ENCODE measurements at places on chromosomes 13 and 19.
A peak's percentile ranks its signal among the peaks of the same experiment; 100 is the strongest.

GRCh38 chr13:97023117-97023516 lies 28.8 kb upstream of the OXGR1 start:
- no peak for DNase-seq

DNA sequence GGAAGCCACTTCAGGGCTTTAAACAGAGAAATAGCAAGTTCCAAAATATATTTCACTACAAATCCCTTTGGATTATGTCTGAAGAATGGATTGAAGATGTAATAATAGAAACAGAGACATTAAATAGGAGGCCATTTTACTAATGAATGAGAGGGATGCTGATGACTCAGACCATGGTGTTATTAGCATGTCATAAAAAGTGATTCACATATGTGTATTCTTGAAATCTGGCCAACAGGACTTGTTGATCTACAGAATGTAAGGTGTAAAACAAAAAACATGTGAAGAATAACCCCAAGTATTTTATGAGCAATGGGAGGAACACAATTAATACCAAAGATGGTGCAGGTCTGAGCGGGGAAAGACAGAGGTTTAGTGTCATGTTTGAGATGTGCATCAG lies 873.7 kb downstream of the SLITRK5 start:
- DNase-seq, result no peak

DNA sequence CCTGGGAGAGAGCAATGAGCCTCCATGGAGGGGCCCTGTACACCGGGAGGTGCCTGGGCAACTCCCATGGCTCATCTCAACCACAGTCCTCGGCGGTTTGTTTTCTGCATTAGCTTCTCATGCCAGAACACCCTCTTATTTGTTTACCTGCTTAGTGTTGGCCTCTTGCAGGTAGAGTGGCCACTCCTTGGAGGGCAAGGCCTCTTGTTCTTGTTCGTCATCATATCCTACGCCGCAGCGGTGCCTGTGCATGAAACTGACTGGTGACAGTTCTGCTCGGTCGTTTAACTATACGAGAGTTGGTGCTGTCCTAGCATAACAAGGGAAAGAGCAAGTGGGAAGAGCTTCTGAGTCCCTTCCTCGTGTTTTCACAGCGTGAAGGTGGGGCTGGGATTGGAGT lies 40.5 kb upstream of the RNF113B start:
- no peak for DNase-seq

DNA sequence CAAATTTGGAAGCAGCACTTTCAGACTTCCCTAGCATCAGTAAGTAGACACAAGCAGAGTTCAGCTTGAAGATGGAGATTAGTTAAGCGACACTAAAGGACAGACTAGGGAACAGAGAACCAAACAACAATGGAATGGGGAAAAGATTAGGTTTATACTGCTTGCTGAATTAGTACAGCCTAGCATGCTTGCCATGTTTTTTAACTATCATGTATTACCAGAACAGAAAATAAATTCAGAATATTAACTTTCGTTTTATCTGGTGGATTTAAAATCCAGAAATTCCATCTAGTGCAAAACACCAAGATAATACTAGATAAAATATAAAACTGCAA lies 451.5 kb upstream of the SLC10A2 start:
- DNase-seq, result no peak

- DNase-seq, result no peak
These were observed 695 bp downstream of the ICAM1 start for GRCh38 chr19:10271543-10272086.

DNA sequence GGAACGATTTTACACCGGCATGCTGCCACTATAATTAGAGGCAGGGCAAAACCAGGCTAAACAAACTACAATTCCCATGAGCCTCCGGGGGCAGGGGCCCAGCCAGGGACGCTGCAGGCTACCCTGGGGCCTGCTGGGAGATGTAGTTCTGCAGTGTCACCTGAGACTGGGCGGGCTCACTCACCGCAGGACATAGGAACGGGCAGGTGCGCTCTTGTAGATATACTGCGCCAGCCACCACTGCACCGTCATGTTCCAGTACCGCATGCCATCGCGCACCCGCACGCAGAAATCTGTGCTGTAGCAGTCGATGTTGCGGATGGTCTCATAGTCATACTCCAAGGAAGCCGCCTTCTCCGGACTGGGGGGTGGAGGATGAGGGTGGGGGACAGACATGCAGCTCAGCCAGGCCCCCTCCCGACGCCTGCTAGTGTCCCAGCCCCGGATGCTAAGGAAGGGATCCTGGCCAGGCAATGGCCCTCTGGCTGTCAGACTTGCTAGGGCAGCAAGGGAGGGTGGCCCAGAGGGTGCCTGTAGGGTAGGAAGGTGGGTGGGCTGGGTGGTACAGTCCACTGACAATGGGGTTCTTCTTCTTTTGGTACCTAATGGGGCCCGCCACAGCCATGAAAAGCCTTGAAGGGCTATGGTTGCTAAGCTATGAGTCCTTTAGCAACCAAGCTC lies 5.8 kb upstream of the TMC4 start:
- DNase-seq, result no peak

DNA sequence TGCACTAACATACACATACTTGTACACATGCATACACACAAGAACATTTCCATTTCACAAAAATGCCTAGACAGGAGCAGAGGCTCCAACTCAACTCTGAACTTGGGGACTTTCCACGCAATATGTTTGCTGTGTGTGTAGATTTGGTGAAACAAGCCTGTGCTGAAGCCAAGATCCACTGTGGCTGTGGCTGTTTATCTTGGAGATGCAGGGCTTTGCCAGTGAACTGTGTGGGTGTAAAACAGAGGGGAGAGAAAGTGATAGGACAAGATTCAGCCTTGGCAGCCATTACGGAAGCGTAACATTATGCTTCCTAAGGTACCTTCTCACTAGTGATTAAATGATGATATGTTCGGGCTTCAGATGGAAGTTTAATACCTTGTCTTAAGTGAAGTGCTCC lies 73.2 kb upstream of the MBNL2 start:
- DNase-seq, result no peak

GRCh38 chr13:99344610-99345208 lies 37.5 kb upstream of the GPR183 start:
- no peak for DNase-seq

DNA sequence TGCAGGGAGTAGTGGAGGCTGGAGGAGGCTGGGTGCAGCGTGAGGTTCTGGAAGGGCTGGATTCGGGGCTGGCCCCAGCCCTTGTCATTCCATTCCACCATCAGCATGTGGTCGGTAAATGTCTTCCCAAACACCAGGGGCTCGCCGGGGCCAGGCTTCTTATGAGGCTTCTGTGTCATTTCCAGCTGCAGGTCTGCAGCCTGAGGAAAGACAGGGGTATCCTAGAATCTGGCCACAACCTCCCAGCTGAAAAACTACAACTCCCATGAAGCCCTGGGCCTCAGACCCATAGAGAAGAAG lies 4.4 kb downstream of the BCAT2 start:
- DNase-seq, result no peak

DNA sequence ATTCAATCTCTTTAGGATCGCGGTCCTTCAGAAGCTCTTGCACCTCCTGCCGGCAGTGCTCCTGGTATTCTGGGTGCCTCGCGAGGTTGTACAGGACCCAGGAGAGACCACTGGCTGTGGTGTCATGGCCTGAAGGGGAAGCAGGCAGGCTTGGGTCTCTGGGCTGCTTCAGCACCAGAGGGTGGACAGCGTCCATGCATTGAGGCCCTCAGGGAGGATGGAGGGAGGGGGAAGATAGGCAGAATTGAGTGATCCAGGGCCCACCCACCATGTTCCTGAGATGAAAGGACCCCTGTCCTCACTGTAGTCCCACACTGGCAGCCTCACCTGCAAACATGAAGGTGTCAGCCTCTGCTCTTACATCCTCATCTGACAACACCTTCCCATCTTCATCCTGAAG lies 17.9 kb upstream of the OR10H5 start:
- DNase-seq, result no peak

- DNase-seq, result no peak
These were observed 4.7 kb upstream of the METTL21C start for GRCh38 chr13:102699504-102699903.

DNA sequence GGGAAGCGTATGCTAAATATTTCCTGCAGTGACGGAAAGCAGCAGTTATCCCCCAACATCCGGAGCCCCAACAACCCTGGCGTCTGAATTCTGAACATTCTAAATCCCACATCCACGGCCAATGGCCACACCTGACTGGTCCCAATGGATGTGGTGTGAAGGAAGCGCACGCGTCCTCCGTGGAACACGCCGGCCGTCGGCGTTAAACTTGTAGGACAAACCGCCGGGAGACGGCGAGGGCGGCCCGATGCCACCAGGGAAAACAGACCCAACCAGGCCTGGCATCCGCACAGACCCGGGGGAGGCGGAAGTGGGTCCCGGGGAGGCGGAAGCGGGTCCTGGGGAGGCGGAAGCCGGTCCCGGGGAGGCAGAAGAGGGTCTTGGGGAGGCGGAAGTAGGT lies 3.2 kb downstream of the SHC2 start:
- no peak for DNase-seq

DNA sequence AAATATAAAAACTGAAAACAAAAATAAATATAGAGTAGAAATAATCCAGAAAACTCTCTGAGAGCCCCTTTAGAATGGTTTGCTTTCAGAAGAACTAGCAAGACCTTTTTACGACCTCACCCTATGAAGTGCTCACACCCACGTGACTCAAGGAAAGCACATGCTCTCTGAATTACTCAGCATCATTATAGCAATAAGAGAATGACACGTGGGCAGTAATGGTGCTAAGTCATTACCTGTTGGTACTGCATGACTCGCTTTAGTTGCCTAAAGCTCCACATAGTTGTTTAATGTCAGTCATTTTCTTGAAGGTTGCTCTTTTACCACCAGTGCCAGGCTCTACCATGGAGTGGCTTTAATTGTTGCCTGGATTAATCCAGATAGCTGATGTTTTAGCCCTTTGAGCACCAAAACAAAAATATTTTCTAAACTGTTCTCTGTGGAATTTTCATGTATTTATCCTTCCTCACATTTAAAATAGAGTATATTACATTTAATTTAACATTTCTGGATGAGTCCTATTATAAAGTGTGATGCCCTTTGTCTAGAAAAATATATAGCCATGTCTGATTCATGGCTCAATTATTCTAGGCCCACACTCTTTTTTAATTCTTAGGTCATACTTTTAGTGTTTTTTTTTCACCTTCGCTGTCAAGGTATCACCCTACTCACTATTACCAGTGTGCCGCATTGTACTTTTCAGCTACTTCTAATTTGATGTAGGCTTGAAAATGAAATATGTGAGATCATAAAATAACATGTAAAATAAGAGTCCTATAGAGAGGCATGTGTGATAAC lies 56.8 kb downstream of the THSD1 start:
- no peak for DNase-seq

GRCh38 chr13:77893066-77893465 lies 25.6 kb downstream of the EDNRB start:
- no peak for DNase-seq

- peak; percentile 39 for DNase-seq
These were observed at the start of gene UHRF1 for GRCh38 chr19:4909156-4909896. Gene UHRF1 (plus strand): TSS chr19:4909501. CDS start chr19:4910886, 1,385 bp downstream.

- no peak for DNase-seq
These were observed 282.9 kb downstream of the SLITRK5 start for GRCh38 chr13:87954091-87954490.

- no peak for DNase-seq
These were observed 12.8 kb upstream of the ZNF682 start for GRCh38 chr19:20051841-20052768.

- no peak for DNase-seq
These were observed 24.1 kb upstream of the WDFY2 start for GRCh38 chr13:51559946-51560735.

GRCh38 chr13:109110159-109110558 lies 480.7 kb downstream of the MYO16 start:
- DNase-seq, result no peak

DNA sequence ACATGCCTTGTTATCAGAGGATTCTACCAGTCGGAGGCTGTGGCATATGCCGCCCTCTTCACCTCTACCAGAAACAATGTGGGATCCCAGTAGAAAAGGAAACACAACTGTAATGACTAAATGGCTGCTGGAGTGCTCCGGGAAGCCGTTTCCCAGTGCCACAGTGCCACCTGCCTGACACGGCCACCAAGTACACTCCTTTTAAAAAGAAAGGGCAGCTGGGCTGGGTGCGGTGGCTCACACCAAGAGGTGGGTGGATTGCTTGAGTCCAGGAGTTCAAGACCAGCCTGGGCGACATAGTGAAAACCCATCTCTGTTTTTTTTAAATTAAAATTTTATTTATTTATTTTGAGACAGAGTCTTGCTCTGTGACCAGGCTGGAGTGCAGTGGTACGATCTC lies 67.3 kb downstream of the TRPM4 start:
- DNase-seq, result no peak

- no peak for DNase-seq
These were observed 31.9 kb upstream of the FLT1 start for GRCh38 chr13:28526876-28527275.

- no peak for DNase-seq
These were observed 2.1 kb downstream of the RPL18A start for GRCh38 chr19:17861542-17862402.

- no peak for DNase-seq
These were observed 763 bp downstream of the POLD1 start for GRCh38 chr19:50384685-50385535.

DNA sequence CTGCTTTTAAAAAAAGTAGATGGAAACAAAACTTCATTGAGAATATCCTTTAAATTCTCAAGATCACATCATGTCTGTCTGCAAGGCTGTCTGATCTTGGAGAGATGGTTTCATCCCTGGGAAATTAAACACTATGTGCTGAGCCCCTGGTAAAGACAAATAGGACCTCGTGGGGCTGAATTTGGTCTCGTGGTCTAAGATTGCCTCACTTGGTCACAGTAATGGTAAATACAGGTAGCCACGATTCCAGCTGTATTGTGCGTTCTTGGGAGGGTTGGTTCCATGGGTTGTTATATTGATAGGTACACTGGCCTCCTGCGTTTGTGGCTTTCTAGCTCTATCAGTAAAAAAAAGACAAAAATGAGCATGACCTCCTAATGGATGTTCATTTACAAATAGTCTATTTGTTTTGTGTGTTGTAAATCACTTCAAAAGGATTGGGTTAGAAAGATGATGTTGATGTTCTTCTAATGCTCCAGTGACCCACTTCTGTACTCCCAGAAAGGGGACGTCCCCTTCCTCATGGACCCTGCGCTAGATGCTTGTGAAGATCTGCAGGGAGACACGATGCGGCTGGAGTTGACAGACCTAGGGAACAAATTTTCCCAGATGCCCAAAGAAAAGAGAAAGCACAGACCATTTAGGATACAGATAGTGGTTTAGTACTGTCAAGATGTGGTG lies 1.8 kb downstream of the CEBPG start:
- no peak for DNase-seq

DNA sequence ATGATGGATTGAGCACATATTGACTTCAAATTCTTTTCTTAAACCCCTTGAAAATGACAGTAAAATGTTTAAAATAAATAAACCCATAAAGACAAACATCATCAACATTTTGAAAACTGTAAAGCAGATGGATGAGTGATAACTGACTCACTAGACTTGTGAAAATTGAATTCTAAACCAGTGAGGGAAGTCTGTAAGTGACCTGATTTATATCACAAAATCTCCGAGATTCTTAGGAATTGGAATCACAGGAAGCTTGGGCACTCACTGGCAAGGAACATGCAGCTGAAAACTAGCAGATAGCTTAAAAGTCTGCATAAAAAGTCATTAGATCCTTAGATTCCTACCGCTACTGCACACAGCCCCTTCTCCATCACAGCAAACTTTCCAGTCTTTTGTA lies 51.3 kb upstream of the TSC22D1 start:
- DNase-seq, result no peak

All from activated naive CD8-positive, alpha-beta T cell treated with anti-CD3 and anti-CD28 coated beads, Interleukin-2, amount 50 U/mL, for 16 hours (primary cell).